ENCODE measurements at places on chromosomes 2 and 18.

DNA sequence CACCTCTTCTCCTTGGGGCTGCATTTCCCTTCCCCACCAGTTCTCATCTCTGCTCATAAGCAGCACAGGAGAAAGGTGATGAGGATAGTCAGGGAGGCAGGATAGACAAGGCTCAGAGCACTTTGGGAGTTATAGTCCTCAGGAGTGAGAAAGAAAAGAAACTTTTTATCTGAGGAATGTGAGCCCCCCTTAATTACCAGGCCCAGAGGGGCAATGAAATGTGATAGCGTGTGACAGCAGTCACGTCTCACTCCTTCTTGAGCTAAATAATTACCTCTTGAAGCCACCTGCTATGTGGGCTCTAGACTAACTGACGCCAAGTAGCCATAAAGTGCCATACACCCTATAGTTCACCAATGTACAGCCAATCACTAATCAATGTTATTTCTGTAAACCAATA, 105.8 kb downstream of the SPP2 start:
- peak; percentile 14 for DNase-seq

DNA sequence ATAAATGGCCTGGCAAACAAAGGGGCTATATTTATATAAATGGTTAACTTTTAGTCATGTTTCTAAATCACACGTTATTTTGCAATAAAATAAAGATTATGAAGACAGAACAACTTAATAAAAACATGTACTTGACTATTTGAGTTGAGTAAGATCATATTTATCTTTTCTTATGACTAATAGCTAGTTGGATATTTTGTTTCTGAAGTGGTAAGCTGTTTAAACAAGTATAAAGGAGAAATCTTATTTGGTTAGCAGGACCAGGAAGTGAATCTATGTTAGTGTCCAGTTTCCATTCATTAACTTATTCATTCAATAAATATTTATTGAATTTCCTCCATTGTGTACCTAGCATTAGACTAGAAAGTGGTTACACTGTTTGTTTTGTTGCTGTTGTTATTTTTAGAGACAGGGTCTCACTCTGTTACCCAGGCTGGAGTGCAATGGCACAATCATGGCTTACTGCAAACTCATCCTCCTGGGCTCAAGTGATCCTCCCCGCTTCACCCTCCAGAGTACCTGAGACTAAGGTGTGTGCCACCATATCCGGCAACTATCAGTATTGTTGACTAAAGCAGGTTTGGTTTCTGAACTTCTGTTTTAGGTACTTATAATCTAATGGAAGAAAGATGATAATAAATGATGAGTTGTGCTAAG, 312.6 kb downstream of the DPP10 start:
- DNase-seq = no peak

- DNase-seq = no peak
Measured at GRCh38 chr18:62992877-62993365, 277.6 kb downstream of the PHLPP1 start.

DNA sequence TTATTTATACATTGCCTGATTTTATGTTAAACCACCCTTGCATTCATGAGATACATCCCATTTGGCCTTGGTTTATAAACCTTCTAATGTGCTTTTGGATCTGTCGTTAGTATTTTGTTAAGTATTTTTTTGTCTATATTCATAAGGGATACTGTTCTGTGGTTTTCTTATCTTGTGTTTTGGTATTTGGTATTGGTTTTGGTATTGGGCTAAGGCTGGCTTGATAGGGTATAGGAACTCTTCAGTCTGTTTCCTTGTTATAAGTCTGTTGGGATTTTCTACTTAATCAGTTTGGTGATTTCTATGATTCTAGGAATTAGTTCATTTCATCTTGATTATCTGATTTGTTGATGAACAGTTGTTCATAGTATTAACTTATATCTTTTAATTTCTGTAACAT, 49.2 kb downstream of the RELCH start:
- no peak for DNase-seq

GRCh38 chr18:2027016-2027415, 544.3 kb downstream of the METTL4 start:
- no peak for DNase-seq

- DNase-seq = no peak
Measured at GRCh38 chr18:25535495-25535894, 183.5 kb upstream of the ZNF521 start.
